ENCODE measurements at places on chromosomes 16 and 17.

DNA sequence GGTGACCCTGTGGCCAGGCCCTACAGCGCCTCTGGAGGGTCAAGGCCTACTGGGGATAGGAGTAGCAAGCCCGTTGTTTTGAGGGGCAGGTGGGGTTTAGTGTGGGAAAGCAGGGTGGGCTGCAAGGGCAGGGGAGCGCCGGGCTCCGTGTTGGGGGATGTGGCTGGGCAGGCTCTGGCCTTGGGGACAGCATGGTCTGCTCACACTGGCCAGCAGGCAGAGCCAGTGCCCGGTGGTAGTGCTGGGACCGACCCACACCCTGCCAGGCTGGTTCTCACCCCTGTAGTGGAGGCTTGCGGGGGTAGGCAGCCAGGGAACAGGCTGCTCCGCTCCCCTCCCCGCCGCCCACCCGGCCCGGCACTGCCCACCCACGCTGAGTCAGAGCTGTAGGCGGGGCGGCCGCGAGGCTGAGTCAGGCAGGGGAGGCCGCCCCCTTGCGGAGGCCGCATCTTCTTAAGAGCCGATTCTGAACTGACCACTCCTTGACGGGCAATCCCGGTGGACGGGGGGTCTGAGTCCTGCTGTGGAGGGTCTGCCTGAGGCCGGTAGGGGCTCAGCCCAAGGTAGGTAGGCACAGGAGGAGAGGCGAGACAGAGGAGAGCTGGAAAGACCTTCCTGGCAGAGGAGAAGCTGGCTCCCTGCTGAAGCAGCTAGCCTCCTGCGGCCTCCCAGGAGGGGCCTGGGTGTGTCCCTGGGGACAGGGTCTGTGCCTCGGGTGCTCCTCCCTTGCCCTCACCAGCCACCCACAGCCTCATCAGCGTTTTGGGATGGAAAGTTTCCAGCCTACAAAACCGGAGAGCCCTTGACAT, 62.4 kb downstream of the BAIAP2 start:
- DNase-seq = peak; percentile 86

GRCh38 chr17:78366109-78366848, 6.4 kb upstream of the SOCS3 start:
- DNase-seq = no peak

DNA sequence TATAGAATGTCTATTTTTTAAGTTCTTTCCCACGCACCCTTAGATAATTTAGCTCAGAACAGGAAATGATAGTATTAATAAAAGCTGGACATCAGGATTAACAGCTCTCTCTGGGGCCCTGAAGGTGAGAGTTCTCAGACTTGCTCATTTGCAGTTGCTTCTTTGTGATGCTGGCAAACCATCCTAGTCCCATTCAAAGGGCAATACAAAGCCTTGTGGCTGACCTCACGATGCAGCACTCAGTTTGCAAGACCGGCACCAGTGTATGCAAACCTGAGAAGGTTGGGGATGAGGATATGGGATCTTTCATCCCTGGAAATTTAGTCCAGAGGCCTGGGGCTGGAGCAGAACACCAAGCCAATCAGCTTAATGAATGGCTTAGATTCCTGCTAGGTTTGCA, 29.3 kb downstream of the STH start:
- DNase-seq = no peak

DNA sequence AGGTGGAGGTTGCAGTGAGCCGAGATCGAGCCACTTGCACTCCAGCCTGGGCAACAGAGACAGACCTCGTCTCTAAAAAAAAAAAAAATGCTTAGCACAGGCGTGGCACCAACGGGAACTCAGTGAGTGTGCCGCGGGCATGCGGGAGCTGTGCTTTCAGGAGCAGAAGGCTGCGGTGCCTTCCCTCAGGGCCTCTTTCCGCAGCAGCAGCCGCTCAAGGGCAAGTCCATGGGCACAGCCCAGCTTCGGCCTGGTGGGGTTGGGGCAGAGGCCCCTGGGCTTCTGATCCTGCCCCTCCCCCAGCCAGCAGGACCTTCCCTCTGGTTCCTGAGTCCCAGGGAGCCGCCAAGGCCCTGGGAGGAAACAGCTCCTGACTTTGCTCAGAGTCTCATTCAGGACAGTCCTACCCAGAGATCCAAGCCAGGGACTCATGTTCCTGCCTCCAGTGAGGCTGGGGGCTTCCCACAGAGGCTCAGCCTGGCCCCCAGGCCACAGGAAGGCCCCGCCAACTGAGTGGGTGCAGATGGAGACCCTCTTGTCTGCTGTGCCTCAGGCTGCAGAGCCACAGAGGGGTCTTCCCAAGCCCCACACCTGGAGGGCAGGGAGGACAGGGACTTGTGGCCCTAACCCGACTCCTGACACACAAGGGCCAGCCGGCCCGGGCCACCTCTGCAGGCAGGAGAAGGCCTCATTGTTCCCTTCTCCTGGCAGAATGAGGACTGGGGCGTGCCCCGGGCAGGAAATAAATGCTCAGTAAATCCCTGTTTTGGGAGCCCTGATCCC, 3.3 kb upstream of the ZG16B start:
- DNase-seq = no peak
